ENCODE measurements at places on chromosomes 3 and 15.
A peak's percentile ranks its signal among the peaks of the same experiment; 100 is the strongest.

DNA sequence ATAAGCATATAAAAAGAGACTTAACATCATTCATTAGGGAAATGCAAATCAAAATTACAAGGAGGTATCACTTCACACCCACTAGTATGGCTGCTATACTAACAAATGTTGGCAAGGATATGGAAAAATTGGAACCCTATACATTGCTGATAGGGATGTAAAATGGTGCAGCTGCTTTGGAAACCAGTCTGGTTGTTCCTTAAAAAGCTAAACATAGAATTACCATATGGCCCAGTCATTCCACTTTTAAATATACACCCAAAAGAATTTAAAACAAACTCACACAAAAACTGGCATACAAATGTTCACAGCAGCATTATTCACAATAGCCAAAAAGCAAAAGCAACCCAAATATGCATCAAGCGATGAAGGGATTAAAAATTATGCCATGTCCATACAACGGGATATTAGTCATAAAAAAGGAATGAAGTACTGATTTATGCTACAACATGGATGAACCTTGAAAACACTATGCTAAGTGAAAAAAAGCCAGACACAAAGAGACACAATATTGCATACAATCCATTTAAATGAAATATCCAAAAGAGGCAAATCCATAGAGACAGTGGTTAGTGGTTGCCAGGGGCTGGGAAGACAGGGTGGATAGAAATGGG is 118.3 kb downstream of the OSBPL10 start:
- no peak for DNase-seq

- DNase-seq = no peak
Observed at GRCh38 chr15:99324082-99324620, 72.9 kb downstream of the LRRC28 start.

- DNase-seq = no peak
Observed at GRCh38 chr3:16051691-16052090, 122.8 kb upstream of the GALNT15 start.

DNA sequence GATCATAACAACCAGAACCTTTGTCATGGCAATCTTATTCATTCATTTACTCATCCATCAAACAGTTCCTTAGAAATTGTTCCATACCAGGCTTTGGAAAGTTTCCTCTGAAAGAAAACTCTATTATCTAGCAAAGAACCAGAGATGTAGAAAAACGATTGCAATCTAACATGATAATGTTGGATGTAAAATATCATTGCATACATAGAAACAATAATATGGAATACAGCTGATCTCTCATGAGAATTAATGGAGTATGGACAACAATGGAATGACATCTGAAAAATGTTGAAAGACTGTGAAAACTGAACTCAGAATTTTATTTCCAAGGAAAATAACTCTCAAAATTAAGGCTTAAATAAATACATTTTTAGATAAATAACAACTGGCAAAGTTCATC is 665.4 kb downstream of the NLGN1 start:
- DNase-seq = no peak

- DNase-seq = peak; percentile 32
Observed at GRCh38 chr15:41934843-41935242, 37.5 kb downstream of the EHD4 start.

DNA sequence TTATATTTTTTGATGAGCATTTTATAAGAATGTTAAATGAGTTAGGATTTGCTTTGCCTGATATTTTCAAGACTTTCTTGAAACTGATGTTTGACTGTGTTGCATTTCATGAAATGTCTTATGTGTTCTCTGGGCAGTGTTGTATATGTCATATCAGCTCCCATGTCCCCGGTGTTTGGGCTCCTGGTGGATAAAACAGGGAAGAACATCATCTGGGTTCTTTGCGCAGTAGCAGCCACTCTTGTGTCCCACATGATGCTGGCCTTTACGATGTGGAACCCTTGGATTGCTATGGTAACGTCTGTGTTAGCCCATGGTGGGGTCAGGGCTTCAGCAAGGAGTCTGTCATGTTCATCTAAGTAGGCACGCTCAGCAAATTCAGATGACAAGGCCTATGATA is 20.0 kb downstream of the MFSD1 start:
- no peak for DNase-seq

DNA sequence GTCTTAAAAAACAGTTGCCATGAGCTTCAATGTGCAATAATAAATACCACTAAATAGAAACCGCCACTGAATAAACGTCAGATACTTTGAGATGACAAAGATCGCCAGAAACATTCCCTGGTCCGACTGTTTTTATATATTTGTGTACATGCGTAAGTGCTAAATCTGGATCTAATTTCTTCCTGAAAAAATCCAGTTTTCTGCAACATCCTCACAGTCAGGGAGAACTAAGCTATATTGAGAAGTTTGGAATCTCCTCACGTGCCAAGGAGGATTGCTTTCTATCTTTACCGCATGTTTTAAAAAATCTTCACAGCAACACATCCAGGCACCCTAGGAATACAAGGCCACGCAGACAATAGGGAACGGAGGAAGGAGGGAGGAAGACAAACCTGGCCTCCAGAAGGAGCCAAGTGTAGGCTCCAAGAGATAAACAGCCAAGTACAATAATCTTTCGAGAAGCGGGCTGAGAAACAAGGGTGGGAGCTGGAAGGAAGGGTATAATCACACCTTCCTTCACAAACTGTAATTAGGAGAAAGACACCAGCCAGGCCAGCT is 5.7 kb downstream of the VGLL4 start:
- no peak for DNase-seq

DNA sequence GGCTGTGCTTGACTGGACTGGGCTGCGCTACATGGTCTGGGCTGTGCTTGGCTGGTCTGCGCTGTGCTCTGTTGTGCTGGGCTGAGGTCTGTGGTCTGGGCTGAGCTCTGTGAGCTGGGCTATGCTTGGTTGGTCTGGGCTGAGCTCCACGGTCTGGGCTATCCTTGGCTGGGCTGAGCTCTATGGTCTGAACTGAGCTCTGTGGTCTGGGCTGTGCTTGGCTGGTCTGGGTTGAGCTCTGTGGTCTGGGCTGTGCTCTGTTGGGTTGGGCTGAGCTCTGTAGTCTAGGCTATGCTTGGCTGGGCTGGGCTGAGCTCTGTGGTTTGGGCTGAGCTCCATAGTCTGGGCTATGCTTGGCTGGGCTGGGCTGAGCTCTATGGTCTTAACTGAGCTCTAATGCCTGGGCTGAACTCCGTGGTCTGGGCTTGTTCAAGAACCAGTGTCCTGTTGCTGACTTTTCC is 92.0 kb downstream of the PLXNA1 start:
- DNase-seq = no peak

- DNase-seq = peak; percentile 7
Observed at GRCh38 chr3:32240159-32240545, 1.7 kb downstream of the CMTM8 start.

- DNase-seq = no peak
Observed at GRCh38 chr3:93992207-93992606, 12.3 kb downstream of the ARL13B start.

GRCh38 chr3:190764231-190765134 is 98.0 kb downstream of the GMNC start:
- no peak for DNase-seq

- no peak for DNase-seq
Observed at GRCh38 chr3:73804204-73804603, 179.5 kb upstream of the PDZRN3 start.

GRCh38 chr3:30266524-30266923 is 339.9 kb upstream of the TGFBR2 start:
- no peak for DNase-seq

DNA sequence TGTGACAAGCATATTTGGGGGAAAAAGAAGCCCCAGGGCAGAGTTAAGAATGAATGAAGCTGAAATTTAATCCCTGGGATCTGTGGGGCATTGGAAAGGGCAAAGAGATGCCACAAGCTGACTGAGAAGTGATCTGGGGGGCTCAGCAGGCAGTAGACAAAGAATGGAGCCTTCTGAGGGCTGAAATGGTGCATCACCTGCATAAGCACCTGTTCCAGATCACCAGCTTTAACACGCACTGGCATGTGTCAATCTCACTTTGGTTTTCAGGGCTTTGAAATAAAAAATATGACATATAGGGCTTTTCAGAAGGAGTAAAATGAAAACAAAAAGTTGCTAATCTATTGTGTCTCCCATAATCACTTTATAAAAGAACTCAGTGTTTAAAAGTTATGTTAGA is 210.8 kb upstream of the ARHGEF26 start:
- DNase-seq = no peak

DNA sequence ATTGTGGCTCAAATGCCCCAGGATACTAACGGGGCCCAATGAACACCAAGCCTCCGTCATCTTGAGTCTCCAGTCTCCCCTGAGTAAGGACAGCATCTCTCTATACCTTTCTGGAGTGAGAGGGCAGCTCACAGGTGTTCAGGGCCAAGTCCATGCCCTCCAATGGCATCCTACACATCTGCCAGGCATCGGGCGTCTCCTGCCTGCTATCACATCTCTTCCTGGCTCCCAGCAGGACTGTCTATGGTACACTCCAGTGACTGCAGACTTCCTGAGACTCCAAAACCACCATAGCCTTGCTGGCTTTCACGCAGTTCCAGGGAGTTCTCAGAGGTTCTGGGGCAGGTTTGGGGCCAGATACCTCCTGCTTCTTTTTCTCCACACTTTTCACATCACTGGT is 28.3 kb downstream of the CX3CR1 start:
- DNase-seq = no peak

GRCh38 chr15:60350108-60350507 is 47.7 kb downstream of the ANXA2 start:
- DNase-seq = no peak

- no peak for DNase-seq
Observed at GRCh38 chr15:88476635-88477060, 9.1 kb downstream of the MRPS11 start.

- DNase-seq = no peak
Observed at GRCh38 chr15:92682741-92683510, 27.4 kb upstream of the FAM174B start.

DNA sequence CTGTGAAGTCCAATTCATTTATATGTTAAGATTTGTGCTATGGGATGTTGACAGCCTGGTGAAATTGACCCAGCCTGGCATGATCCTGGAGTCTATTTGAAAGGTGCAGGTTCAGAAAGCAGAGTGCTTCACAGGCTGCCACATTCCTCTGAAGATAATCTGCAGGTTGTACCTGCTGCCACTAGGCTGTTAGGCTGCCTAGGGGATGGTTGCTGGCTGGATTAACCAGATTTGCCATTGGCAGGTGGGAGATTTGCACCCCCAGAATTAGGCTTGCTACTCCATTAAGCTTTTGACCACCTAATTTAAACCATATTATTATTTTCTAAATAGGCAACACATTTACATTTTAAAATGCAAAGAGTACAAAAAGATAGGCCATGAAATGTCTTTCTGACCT is 85.8 kb upstream of the RASGRP1 start:
- DNase-seq = no peak

DNA sequence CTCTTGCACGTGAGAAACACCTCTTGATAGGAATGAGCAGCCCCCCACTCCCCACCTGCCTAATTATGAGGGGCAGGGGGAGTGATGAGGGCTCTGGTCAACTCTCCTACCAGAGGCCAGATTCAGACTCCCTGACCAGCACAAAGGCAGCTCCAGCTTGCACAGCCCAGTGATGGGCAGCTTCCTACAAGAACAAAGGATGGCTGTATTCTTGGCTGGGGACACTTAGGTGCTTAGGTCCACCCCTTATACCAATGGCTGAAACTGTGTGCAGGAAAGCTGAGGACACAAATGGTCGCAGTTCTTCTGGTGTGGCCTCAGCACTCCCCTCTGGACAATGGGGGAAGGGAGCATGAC is 81.8 kb downstream of the IQSEC1 start:
- no peak for DNase-seq

GRCh38 chr15:70179309-70179892 is 81.7 kb upstream of the TLE3 start:
- DNase-seq = no peak

DNA sequence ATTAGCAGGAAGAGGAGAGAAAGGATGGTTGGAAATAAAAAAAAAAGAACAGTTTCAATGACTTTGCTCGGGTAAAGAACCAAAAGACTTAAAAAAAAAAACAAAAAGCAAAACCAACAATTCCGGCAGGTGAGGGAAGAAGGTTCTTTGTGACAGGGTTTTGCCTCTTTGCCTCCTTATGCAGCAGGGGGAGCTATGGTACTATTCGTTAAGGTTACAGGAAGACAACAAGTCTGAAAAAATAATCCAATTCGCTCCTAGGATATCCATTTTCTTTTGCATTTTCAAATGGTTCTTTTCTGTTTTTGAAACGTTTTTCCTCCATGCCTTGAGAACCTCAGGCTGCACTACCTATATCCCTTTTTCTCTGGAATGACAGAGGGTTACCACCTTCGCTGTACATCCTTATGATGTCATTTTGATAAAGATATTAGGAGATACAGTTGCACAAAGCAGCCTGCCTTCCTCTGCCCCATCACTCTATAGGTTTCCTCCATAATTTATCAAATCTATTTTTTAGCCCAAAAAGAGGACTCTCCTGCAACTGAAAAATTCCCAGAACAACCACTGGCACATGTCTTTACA is 55.0 kb downstream of the CFAP20DC start:
- no peak for DNase-seq

GRCh38 chr3:159565313-159565712 is 423.3 kb upstream of the IL12A start:
- no peak for DNase-seq

Data from stimulated activated CD4-positive, alpha-beta T cell treated with anti-CD3 and anti-CD28 coated beads, Interleukin-1b, Interleukin-23, amount 100 ng/mL, for 1 hour (primary cell).